CD4-positive, alpha-beta T cell treated with Interleukin-17A for 1 hour (primary cell): ENCODE measurements at places on chromosomes 16 and 17.

GRCh38 chr17:56125830-56126819 lies 27.1 kb upstream of the ANKFN1 start:
- DNase-seq, result no peak

GRCh38 chr16:66250686-66251431 lies 115.6 kb upstream of the CDH5 start:
- DNase-seq, result no peak

DNA sequence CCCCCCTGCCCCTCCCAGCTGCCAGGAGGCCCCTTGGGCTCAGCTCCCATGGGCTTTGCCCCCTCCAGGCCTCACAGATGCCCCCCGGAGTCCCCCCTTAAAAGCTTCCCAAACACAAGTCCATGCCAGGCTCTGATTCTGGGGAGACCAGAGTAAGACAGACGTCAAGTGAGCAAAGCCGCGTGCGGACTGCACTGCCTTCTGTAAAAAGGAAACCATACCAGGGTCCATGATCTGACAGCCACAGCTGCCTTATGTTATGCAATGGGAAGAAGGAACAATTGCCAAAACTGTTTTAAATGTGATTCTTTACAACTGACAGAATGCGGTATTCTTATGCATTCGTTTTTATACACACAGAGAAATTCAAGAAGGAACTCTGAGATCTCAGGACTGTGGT lies 17.9 kb upstream of the HEXD start:
- DNase-seq, result no peak

DNA sequence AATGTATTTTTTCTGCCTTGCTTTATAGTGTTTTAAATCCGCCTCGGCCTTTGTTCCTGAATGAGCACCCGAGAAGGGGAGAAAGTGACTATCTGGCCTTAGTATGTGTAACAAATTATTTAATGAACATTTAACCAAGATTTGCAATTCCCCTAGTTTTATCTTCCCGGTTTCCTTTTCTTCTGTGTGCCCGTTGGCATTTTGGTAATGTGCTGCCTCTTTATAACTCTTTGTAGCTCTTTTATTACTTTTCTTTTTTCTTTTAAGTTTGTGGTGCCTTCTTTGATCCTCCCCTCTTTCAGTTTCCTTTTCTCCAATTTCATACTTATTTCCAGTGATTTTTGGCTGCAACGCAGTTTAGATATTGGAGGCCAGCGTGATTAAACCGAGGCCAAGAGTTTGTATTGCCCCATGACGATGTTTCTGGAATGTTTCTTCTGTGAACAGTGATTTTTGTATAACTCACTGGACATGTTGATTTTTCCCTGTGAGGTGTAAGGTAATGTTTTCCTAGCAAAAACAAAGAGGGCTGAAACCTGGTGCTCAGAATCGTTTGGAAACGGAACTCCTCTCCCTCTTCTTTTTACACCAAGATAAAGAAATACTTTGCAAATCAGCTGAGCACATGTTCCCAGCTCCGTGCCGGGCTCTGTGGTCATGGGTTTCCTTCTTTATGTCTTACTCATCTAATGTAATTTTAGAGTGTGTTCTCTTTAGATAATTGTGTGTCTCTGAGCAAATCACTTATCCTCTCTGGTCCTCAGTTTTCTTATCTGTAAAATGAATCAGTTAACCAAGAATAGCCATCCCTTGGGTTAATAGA lies 344.3 kb downstream of the WWOX start:
- DNase-seq, result no peak

GRCh38 chr16:49747654-49748053 lies 108.3 kb downstream of the ZNF423 start:
- DNase-seq, result no peak

GRCh38 chr16:51557670-51558069 lies 406.6 kb upstream of the SALL1 start:
- DNase-seq, result no peak

DNA sequence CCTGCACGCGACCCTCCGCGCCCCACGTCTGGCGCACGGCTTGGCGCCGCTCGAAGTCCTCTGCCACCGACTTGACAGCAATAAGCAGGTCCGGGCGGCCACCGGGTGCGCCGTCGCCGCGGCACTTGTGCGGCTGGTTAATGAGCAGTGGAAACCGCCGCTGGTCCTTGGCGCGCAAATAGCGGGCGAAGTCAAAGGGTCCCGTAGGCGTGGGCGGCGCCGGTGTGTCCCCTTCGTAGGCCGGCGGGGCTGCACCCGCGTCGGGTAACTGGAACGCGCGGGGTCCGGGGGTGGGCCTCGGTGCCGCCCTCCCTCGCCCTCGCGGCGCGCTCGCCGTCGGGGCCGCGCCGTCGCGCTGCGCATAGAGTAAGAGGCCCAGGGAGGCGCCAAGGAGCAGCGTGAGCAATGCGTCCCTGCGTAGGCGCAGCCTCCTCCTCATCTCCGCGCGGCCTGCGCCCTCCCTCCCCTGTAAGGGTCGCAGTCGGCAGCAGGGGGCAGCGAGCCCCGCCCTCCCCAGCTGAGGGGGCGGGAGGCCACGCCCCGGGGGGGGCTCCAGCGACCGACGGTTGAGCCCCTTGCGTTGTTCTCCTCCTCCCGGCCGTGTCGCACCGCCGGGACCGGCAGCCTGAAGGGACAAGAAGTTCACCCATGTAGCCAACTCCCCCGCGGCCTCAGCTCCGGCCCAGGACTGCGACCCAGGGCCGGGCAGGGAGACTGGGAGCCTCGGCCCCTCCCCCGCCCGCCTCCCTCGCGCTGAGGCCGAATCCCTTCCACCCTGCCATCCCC lies 558 bp downstream of the B3GNT9 start:
- peak; percentile 50 for DNase-seq
